ENCODE measurements at places on chromosomes 2 and 18. TPM values are rescaled to one million over a fixed set of nuclear protein-coding genes. Genes with fewer than 3 reads are reported as not detected.

GRCh38 chr2:1824202-1824905, 80.0 kb upstream of the PXDN start:
- DNase-seq, result no peak

GRCh38 chr18:10301831-10302483, 152.5 kb upstream of the APCDD1 start:
- DNase-seq, result no peak

DNA sequence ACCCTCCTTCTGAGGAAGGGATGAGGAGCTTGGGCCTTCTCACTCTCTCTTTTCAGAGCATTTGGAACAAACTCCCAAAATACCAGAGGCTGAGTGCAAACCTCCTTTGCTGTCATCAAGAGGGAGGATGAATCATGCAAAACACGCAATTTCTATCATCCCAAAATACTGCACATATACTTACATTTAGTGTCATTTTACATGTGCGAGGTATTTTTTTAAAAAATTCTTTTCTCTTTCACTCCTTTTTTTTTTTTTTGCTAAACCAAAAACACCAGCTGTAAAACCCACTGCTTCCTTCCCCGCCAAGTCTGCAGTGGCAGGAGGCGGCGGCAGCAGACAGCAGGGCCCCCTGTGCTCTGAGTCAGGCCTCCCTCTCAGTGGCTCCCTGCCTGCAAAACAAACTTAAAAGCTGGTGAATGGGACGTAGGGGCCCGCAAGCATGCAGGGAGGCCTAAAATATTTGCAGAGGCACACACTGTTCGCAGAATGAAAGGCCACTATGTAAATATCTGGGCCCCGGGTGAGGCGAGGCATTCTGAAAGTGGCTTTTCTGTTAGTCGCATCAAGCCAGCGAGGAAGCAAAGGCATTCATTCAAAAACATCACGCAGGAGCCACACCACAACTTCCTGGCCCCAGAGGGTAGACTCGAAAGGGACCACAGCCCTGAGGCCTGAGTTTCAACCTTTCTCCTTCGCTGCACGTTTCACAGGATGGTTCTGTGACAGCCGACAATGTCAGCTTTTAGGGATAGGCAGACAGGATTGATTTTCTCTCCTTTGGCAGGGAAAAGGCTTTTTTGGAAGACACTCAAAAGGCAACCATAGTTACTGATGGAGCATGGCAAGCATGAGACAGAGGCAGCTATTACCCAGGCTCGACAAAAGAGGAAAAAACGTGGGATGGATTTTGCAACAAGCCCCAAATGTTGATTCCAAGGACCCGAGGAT, 73.4 kb downstream of the ACTR2 start:
- peak; percentile 94 for DNase-seq

CCDC68 gene
- not detected for total RNA-seq

DNA sequence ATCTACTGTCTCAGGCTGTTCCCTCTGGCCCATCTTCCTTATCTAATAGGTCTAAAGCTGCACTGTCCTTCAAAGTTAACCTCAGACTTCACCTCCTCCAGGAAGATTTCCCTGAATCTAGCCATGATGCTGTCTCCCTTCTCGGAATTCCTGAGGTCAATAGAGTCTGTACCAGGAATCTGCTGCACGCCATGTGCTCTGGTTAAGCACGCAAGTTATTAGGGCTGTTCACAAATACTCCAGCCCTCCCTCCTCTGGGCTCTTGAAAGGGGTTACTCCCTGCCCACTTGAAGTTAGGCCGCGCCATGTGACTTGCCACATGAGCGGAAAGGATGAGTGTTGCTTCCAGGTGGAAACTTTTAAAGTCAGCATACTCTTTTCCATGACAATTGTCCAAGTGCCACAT, 43.6 kb downstream of the MCFD2 start:
- no peak for DNase-seq

FOXD4L1 gene
- not detected for total RNA-seq

FN1 gene
- 887 TPM for total RNA-seq

- no peak for DNase-seq
Observed at GRCh38 chr2:47019532-47019931, 103.9 kb upstream of the MCFD2 start.

SPIRE1 gene
- total RNA-seq, result 31.6 TPM

- DNase-seq, result no peak
Observed at GRCh38 chr18:46793565-46793964, 36.7 kb upstream of the ST8SIA5 start.

GRCh38 chr2:197254776-197255530, 55.6 kb downstream of the ANKRD44 start:
- no peak for DNase-seq

DNA sequence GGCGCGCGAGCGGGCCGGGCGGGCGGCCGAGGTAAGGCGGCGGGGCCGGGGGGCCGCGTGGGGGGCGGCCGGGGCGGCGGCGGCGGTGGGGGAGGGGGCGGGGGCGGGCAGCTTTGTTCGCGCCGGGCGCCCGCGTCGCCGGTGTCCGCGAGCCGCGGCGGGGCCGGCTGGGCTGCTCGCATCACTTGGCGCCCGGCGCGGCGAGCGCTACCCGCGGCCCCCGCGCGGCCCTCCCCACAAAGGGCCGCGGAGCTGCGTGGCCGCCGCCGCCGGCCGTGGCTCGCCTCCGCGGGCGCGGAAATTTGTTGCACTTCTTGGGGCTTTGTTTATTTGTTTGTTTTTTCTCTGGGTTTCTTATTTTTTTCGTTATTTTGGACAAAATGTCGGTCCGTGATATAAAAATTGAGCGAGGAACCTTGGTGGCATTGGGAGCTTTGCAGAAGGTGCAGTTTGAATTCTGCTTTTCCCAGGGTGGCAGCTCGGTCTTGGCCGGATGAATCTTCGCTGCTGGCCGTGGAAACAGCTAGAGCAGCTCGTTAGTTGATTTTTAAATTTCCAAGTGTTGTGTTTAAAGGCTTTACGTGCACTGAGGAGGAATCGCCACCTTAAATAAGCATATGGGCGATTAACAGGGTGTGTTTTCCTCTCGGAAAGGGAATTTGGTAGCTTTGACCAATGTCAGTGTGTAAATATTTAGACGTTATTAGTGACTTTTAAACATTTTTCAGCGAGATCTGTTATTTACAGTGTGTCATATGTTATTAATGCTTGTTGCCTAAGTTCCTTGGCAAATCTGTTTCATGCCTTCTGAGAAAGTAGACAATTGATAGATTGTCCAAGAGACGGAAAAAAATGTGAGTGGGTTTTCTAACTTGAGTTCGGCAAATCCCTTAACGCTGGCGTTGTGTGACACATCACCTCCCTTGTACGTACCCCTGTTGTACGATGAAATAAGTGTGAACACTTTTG, 822 bp downstream of the UBE2E3 start:
- peak; percentile 56 for DNase-seq

RGPD4 gene
- total RNA-seq, result not detected

CDH2 gene
- total RNA-seq, result 47.2 TPM

PIKFYVE gene
- 27.3 TPM for total RNA-seq

DNA sequence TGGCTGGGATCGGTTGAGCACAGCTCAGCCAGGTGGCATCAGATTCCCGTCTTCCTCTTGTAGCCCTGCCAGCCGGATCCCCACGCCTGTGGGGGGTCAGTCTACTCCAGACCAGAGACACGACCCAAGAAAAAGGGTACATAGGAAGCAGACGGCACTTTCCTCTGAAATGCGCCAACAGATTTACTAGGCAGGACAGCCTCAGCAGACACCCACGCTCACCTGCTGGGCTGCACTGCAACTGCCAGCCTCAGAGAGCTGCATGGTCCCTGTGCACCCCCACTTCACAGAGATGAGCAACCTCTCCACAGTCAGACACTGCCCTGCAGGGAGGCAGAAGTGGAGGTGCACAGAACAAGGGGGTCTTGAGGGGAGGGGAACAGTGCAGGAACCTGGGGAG, 75.7 kb upstream of the OTOS start:
- no peak for DNase-seq

ING5 gene
- total RNA-seq, result 23.2 TPM

DNA sequence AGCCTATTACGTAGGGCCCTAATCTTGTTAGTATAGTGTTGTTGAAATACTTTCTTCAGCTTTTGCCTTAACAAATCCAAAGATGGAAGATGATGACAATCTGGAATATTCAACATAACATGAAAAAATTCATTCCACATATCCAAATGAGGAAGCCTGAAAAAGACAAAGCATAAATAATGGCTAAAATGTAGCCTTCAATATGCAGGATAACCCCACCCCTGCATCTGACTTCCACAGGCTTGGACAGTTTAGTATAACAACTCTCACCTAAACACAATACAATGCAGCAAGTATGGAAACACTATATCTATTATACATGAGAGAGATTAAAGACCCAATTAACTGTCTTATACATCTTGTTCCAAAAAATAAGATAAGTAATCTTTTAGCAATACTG, 39.9 kb downstream of the BUB1 start:
- DNase-seq, result no peak

DNA sequence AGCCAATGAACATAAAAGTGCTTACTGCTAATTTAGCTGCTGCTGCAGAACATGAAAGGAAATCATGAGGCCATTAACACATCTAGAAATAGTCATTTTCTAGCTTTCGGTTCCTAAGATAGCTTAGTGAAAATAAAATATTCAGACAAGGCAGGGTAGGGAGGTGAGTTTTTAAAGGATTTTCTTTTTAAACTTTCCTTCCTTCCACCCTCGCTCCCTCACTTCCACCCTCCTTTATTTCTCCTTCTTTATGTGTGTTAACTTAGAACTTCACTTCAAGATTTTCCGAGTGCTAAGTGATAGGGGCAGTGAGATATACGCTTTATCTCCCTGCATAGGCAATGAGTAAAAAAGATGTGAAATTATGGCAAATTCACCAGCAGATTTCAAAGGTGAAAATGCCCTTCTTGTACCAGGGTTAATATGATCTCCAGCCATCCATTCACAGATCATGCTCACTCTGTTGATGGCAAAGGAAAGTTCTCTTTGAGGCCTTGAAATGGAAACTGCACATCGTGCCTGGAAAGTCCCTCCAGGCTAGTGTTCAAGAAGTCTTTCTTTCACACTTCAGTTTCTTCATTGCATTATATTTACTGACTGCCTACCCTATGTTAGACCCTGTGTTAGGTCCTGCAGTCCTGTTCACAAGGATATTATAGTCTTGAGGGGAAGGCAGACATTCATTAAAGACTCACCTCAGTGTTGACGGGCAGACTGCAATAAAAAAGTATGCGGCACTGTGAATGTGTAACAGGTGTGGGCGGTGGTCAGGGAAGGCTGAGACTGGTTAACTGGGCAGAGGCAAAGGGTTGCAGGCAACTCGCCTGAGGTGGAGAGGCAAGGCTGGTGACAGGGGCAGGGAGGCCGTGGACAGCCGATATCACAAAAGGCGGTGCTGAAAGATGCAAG, 200.8 kb downstream of the PLCL1 start:
- DNase-seq, result no peak

GRCh38 chr2:241096979-241097378, 5.1 kb downstream of the MTERF4 start:
- DNase-seq, result no peak

DNA sequence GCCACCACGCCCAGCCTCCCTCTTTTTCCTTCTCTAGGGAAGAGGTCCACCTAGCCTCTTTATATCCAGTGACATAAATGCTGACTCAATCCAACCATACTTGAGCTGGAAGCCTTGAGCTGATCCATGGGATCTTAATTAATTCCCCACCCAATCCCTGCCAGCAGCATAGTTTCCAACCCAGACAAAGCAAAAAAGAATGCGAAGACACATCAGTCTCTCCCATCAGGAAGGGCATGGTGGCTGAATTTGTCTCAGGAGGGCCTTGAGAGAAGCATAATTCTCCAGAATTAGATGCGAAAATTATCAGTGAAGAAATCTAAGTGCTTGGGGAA, 22.5 kb downstream of the CASP10 start:
- DNase-seq, result no peak

- no peak for DNase-seq
Observed at GRCh38 chr2:19380532-19380931, 22.1 kb upstream of the OSR1 start.

FBXO15 gene
- not detected for total RNA-seq

DNA sequence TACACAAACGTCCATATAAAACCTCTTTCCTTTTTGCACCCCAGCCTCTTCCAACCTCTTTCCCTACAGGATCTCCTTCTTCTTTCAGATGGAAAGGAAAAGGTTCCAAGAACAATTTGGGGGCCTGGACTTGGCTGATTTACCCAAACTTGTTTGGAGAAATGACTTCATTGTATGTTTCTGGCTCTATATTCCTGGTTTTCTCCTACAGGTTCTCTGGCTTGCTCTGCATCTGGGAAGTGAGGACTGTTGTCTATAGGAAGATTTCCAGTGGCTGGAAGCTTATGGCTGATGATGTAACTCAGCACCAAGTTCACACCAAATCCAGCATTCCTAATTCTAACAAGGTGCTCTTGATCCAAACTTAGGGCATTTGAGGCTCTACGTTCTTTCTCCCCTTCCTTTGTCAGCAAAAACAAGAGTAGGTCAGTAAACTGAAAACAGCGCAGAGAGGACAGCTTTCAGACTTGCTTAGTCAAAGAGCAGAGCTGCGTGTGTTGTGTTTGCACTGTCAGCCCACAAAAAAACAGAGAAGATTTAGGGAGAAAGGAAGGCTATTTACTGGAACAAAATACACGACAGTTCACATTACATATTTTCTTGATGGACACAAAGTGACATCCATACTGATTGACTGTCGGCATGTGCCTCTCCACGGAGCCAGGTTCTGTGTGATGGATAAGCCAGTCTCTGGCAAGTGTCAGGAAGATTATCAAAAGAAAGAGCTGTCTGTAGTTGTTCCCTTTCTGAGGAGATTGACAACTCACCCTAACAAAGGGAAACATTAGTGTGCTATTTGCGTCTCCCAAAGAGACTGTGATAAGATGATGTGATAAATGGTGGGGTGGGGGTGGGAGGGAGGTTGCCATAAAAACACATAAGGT, 39.7 kb downstream of the CDCA7 start:
- DNase-seq, result no peak

Data from SJSA1 (cell line).